ENCODE measurements at places on chromosomes 3 and 15.

DNA sequence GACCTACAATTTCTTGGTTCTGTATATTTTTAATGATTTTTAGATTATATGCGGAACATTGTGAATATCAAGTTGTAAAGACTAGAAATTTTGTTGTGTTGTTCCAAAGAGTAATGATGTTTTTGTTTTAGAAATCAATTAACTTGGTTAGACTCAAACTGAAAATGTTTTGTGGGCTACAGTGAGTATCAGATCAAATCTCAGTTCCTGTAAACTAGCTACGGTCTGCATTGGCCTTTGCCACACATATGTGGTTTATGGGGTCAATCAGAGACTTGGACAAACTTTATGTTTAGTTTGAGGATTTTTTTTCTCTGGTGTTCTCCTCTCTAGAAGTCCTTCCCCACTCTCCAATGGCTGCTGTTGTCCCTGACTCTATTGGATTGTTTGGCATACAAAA, 308.0 kb upstream of the THRB start:
- DNase-seq: no peak

DNA sequence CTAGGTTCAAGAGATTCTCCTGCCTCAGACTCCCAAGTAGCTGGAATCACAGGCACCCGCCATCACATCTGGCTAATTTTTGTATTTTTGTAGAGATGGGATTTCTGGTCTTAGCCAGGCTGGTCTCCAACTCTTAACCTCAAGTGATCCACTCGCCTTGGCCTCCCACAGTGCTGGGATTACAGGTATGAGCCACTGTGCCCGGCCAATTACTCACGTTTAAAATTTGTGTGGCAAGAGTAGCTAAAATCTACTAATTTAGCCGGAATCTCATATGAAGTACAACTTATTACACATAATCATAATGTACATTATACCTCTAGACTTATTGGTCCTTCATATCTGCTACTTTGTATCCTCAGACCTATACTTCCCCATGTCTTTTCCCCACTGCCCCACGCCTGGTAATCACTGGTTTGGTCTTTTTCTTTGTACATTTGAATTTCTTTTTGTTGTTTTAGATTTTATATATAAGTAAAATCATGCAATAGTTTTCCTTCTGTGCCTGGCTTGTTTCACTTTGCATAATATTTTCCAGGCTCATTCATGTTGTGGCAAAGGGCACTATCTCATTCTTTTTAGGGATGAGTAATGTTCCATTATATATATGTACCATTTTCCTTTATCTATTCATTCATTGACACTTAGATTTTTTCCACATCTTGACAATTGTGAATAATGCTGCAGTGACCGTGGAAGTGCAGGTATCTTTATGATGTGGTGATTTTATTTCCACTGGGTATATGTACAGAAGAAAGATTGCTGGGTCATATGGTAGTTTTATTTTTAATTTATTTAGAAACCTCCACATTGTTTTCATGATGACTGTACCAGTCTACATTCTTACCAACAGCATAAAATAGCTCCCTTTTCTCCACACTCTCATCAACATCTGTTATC, 605.0 kb upstream of the CBLB start:
- no peak for DNase-seq

GRCh38 chr15:95394186-95395067, 936.1 kb upstream of the NR2F2 start:
- no peak for DNase-seq

DNA sequence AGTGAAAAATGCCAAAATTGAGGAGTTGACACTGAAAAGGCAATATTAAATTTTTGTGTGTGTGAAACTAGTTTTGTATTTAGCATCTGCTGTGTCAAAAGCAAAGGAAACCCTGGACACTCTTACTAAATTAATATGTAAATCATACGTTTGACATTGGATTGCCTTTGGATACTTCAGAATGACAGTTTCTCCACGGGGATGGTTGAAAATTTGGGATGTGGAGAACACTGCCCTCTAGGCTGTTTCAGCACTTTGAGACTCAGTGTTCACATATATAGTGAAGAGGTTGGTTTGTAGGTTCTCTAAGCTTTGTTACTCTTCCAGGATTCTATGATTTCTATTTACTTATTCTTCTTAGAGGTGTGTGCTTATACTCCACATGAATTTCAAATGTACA, 3.0 kb downstream of the ROBO2 start:
- no peak for DNase-seq

DNA sequence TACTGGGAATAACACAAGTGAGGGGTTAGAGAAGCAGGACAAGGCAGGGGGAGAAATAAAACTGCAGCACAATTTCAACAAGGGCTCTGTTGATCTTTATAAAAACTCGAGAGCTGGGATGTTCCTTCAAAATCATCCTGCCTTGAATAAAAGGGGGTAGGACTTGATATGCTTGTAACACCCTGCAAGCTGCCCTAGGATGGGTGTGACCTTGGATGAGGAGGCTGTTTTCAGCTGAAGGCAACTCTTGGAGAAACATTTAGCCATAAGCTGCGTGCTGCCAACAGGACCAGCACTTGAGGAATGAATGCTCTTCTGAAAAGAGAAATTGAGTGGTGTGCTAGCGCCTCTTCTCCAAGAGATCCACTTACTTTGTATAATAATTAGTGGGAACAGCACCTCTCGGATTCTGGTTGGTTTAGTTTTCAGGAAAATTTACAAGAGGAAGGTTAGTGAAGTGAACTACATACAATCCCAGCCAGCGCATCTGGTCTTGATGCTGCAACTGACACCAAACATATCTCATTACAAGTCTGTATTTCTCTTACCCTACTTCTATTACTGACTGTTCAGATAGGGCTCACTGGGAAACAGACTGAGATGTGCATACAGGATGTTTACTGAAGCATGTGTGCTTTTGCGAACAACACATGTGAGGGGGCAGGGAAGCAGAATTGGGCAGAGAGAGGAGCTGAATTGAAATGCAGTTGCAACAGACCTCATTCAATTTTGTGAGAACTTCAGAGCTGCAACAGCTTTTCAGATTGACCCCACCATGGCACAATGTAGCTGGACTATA, 643.0 kb upstream of the GOLIM4 start:
- DNase-seq: no peak

GRCh38 chr3:157618075-157618760, 115.0 kb upstream of the VEPH1 start:
- no peak for DNase-seq

DNA sequence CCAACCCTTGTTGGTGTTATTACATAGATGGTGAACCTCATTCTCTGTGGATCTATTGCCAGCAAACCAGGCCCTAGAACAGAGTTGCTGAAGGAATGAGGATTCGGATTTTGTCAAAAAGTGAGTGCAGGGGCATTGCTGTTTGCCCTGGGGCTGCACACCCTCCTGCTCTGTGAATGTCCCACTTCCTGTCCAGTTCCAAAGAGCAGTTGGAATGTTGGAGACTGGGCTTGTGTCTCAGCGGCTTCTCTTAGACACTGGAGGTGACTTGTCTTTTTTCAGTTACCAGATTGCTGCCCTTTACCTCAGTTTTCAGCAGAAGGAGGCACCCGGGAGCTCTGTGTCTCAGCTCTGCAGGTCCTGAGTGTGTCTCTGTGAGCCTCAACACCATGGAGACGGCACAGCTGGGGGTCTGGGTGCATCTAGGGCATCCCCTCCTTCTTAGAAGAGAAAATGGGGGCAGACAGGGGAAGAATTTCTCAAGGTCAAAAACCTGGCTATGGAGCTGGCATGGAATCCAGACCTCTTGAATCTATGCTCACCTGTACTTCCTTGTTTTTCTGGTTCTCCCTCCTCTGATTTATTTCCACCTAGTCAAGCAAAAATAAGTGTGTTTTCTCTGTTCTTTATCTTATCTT, 46.3 kb downstream of the LIMD1 start:
- no peak for DNase-seq

DNA sequence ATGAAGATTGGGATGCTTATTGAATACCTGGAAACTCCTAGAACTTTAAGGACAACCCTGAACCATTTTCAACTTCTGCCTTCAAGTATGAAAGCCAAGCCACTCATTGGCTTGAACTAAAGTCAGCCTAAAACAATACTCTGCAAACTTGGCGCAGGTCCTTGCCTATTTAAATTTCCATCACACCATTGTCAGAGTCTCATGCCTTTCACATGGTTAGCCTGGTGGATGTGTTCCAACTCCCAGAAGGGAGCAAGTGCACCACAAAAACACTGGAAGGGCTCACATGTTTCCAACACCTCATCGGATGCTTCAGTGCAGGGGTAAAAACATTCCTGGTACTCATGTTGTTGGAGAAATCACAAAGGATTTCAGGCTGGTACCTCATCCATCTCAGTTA, 511.6 kb upstream of the MDFIC2 start:
- no peak for DNase-seq

DNA sequence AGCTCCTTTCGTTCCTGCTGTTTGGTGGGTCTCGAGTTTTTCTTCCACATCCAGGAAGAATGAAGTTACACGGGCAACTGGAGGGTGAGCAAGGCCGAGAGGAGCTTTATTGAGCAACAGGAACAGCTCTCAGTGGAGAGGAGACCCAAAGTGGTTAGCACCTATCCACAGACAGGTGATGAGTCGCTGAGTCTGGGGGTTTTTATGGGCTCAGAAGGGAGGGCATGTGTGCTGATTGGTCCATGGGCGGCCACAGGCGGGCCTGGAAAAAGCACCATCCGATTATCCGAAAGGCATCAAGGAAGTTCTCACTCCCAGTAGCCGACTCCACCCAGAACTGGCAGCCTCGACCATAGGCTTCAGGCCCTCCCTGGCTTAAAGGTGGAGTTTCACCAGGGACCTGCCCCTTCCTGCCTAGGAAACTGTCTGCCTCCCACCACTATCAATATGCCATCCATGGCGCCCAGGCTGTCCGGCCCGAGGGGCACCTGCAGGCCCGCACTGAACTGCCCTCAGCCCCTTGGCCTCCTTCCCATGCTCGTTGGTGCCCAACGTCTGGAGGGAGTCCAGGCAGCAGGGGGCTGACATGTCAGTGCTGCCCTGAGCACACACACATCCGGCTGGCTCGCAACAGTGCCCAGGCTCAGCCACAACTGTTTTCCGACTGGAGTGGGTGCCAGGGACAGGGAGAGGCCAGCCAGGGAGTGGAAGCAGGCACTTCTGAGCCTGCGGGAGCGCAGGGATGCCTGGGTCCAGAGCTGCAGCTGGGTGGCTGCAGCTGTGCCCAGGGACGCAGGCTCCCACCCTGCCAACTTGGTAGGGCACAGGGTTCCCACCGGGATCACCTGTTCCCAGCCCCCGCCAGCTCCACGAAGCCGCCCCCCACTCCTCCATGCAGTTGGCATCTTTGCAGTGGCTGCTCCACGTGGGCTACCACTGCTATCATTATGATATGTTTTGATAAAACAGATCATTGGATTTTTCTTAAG, 170.2 kb downstream of the FNDC3B start:
- DNase-seq: no peak

DNA sequence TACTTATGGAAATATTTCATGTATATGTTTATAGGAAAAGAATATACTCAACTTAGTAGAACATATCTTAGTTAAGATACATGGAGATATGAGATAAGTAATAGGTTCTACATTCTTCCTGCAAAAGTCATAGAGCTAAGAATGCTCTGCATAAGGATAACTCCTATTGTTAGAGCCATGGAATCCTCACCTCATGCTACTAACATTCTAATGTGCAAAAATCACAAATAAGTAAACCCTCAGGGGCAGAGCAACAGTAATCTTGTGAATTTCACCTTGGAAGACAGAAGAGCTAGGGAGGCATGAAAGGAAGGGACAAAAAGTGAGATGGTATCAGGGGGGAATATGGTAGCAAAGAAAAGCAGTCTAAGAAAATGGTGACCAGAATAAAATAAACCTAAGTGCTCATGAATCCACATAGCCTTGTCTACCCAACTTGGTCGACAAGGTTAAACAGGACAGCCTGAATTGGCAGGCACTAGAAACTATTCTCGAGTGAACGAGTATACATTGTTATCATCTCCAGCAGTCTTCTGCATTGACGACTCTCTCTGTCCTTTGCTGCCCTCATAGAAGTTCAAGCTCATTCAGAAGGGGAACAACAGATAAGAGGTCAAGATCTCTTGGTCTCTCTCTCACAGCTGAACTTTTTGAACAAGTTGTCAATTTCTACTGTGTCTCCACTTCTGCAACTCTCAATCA, 52.8 kb downstream of the XRN1 start:
- no peak for DNase-seq

- no peak for DNase-seq
Observed at GRCh38 chr3:64901522-64901885, 213.7 kb upstream of the ADAMTS9 start.

DNA sequence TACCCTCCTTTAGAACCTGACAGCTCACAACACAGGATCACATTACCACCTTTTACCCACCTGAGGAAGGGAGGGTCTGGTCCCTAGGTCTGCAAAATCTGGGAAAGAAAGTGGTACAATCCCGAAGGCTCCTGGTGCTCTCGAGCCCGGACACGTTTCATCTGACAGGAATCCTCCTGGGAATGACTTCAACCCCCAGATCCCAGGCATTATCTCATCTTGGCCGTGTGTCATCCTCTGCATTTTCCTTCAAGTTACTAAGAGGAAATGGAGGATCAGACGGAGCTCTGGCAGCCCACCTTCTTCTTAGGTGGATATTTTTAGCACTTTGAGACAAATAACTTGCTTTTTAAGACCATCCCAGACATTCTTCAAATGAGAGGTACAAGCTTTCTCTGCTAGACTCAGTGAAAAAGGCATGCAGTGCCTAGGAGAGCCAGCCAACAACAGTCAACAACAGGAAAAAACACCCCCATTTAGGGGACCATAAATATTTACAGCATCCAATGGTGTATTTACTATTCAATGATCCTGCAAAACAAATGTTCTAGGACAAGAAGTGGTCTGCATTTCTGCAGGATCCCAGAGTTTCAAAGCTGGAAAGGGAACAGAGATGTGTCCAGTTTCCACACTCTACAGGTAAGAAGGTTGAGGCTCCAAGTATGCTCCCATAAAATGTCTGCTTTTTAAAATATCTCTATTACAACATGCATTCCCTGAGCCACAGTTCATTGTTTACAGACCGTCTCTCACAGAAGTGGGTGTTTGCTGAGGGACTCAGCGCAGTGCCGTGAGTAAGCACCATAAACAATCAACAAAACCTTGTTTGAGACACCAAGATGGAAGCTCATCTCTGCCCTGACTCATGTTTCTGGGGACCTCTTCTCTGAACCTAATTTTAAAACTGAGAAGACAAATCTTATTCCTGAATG, 38.3 kb upstream of the ARHGEF3 start:
- DNase-seq: no peak

- DNase-seq: no peak
Observed at GRCh38 chr3:149247008-149247710, 25.5 kb upstream of the CP start.

DNA sequence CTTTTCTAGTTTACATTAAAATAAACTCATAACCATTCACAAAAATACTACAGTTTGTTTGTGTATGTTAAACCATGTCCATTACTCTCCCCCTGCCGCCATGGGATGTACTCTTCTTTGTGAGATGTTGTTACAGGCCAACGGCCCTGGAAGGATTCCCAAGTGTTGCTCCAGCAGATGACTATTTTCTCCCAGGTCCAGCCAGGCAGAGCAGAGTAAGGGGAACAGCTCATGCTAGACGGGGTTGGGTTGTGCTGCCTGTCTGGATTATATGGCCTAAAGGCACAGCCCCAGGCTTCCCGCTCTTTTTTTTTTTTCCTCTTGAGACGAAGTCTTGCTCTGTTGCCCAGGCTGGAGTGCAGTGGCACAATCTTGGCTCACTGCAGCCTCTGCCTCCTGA, 24.5 kb upstream of the SLCO2A1 start:
- DNase-seq: no peak

GRCh38 chr3:112293368-112294321, at the start of gene SLC9C1:
TSS of gene SLC9C1 (minus strand) at chr3:112294216. CDS start at chr3:112286791, 7,425 bp downstream.
- no peak for DNase-seq

GRCh38 chr15:26231096-26231495, 368.0 kb upstream of the ATP10A start:
- DNase-seq: no peak
